ENCODE measurements at places on chromosomes 2 and 18.

DNA sequence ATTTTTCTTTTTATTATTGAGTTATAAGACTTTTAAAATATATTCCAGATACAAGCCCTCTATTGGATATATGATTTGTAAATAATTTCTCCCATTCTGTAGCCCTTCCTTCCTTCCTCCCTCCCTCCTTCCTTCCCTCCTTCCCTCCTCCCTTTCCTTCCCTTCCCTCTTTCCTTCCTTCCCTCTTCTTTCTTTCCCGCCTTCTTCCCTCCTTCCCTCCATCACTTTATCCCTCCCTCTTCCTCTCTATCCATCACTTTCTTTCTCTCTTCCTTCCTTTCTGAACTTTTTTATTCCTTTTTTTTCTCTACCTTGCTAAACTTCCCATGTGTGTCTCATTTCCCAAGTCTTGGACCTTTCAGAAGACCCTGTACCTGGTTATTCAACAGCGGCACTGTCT lies 45.5 kb upstream of the ELOA2 start:
- DNase-seq, result no peak

DNA sequence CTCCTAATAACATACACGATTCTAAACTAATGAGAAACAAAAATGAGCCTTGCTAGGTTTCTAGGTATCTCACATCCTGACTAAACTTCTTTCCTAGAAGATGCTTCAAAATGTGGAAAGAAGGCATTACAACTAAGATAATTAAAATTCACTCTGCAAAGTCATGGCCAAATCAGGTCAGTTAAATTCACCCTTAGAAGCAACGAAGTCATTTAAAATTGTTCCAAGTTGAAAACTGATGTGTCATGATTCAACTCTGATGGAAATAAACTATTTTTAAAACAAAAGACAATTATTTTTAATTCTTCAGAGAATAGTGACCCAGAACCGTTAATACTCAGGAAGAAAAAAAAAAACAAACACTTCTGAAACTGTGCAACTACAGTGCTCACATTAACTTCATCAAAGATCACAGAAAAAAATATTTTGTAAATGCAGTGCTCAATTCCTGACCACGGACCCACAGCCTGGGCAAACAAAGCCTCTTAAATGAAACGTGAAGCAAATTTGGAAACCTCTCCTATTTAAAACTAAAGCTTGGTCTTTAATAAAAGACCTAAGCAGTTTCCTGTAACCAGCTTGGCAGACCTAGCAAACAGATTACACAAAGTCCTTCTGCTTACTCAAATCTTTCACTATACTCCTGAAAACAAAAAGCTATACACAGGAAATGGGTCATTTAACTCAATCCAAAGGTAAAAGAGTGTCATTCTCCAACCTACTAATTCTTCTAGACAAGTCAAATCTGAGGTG lies 39.0 kb downstream of the CHN1 start:
- no peak for DNase-seq

GRCh38 chr18:47978141-47978540 lies 47.7 kb upstream of the SMAD2 start:
- DNase-seq, result no peak

- no peak for DNase-seq
Measured at GRCh38 chr2:33242845-33243244, 233.6 kb upstream of the RASGRP3 start.

DNA sequence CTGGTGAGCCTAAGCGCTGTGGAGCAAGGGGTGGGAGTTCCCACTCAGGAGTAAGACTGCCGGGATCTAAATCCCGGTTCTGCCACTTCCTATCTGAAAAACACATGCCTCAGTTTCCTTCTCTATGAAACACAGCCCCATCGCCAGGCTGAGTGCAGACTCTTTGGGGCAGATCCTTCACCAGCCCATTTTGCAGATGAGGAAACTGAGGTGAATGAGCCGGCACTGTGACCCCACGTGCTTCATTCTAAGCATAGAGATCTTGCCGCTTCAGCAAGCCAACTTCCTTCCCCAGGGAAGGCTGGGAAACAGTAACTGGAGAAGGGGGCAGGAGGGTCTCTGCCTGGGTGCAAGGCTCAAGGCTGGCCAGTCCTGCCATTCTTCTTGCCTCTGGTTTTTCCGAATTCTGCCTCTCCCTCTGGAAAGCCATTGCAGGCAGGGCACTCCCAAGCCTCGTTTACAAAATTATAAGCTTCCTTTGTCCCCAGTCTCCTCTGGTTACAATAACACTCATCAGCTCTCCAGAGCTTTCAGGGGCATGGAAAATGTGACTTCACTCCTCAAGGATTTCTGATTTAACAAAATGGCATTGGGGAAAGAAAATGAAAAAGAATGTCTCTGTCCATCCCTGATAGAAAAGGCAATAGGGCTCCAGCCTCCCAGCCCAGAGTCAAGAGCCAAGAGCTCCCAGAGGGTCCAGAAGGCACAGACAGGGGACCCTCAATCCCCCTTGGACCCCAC lies 249.2 kb downstream of the TNS1 start:
- DNase-seq, result no peak

- no peak for DNase-seq
Measured at GRCh38 chr2:132813422-132813821, 143.4 kb upstream of the LYPD1 start.
